ENCODE measurements at places on chromosomes 1 and 21.

GRCh38 chr21:45550522-45551210 lies 8.4 kb upstream of the SLC19A1 start:
- DNase-seq: no peak

GRCh38 chr1:175405766-175406165 lies 213.2 kb upstream of the KIAA0040 start:
- DNase-seq: no peak

DNA sequence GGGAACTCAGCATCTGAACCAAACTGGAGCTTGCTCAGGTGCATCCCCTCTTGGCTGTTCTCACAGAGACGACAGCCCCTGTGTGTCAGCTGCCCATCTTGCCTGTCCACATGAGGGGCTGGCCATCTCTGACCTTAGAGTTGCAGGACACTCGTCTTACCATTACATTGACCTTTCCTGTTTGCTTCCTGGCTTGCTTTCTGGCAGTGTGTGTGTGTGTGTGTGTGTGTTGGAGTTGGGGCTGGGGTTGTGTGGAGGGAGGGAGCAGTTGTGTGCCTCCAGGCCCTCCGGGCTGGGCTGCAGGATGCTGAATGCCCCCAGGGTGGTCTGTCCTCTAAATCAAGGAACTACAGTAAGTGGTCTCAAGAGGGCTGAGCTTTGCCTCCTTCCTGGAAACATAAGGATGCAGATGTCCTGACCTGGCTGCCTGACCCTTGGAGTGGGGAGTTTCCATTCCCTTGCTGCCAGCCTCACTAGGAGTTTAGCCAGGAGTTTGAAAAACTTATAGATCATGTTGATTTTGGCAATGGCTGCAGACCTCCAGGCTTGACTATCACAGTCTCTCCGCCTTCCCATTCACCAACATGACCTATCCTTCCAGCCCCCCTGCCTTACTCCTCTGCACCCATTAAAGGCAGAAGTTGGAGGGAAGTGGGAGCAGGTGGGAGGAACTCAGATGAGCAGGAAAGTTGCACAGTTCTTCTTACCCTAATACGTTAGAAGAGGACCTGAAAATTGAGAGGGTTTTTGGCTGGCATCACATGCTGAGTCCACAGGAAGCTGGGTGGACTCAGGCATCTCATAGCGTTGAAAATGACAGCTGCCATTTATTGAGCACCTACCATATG lies 19.0 kb downstream of the RASSF5 start:
- DNase-seq: no peak

DNA sequence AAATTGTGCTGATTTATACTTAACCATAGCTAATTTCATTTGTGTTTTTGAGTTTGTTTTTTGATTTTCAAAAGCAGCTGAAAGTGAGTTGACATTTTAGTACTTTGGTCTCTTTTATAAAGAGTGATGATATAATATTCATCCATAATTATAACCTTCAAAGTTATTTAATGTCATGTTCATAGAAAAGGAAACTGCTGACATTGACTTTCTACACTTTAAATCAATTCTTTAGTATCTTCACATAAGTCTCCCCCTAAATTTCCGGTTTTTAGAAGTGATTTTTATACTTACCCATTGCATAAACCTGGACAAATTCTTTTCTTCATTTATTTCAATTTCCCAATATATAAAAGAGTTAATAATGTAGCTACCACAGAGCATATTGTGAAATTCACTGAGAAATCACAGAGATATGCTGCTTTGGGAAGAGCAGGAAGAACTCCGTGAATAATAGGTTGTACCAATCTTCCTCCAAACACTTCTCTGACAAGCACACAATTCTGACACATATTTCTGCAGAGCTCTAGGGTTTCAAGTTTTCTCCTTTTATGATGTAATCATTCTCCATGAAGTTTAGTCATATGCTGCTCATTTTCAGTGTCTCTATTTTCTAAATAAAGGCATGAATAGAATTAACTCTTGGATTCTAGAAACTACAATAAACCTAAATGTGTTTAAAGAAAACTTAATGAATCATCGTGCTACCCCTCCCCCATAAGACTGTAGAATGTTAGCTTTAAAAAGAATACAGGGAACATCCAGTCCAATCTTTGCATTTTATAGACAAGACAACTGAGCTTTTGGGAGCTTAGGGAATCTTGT lies 25.6 kb upstream of the CDC42BPA start:
- no peak for DNase-seq

DNA sequence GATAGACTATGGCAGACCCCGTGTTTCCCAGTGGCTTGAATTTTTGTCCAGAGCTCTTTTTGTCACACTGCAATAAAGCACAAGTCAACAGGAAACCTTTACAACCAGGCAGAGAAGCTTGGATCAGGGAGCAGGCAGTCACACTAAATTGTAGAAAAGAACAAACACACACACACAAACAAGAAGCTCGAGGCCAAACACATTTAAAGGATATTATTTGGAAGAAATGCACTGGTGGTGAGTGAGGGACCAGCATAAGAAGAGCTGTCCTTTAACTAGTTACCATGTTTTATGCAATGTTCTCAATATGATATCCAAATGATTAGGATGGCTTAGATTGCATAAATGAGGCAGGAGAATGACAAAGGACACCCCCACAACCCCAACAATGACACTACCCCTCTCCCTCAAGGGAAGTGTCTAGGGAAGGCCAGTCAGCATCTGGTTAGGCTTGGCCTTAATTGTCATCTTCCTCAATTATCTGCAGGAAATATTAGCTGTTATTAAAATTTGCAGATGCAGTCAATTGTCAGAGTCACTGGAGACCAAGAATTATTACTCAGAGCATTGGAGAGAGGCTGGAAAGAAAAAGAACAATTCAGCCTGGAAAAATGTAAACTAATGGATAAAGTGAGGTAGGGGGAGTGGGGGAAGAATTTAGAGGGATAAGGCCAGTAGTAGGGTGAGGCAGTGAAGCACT lies 35.3 kb downstream of the DDR2 start:
- no peak for DNase-seq

DNA sequence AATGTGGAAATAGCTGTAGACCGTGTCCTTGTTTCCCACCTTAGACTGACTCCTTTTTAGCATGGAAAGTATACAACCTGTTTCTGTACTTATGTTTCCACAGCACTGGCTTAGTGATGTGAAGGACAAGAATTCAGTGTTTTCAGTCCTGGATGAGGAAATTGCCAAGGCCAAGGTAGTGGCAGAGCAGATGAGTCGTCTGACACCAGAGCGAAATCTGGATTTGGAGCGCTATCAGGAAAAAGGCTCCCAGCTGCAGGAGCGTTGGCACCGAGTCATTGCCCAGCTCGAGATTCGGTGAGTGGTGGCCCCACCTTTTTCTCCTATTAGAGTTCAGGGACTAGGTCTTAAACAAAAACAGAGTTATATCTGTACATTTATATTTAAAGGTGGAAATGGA lies 112.6 kb downstream of the MACF1 start:
- no peak for DNase-seq

GRCh38 chr1:95042286-95042685 lies 30.5 kb downstream of the ALG14 start:
- no peak for DNase-seq

- no peak for DNase-seq
These were observed 31.1 kb downstream of the ROR1 start for GRCh38 chr1:63804829-63805484.

DNA sequence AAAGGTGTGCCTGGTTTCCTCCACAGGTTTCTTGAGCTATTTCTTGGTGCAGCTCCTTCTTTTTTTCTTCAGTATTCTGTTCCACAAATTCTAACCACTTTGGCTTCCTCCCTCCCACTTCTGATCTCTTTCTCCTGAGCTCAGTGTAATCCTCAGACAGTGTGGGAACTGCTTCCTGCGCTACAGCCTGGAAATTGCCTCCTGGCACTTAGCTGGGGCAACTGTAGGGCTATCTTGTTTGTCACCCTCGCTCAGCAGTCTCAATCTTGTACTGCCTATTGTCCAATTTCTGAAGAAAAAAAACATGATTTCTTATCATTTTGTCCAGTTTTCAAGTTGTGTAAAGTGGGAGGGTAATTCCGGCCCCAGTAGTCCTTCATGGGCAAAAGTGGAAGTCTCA lies 24.0 kb upstream of the GALNT2 start:
- DNase-seq: no peak

GRCh38 chr21:30234643-30235042 lies 18.7 kb upstream of the CLDN8 start:
- DNase-seq: no peak

GRCh38 chr1:98188774-98189173 lies 267.9 kb upstream of the DPYD start:
- no peak for DNase-seq

DNA sequence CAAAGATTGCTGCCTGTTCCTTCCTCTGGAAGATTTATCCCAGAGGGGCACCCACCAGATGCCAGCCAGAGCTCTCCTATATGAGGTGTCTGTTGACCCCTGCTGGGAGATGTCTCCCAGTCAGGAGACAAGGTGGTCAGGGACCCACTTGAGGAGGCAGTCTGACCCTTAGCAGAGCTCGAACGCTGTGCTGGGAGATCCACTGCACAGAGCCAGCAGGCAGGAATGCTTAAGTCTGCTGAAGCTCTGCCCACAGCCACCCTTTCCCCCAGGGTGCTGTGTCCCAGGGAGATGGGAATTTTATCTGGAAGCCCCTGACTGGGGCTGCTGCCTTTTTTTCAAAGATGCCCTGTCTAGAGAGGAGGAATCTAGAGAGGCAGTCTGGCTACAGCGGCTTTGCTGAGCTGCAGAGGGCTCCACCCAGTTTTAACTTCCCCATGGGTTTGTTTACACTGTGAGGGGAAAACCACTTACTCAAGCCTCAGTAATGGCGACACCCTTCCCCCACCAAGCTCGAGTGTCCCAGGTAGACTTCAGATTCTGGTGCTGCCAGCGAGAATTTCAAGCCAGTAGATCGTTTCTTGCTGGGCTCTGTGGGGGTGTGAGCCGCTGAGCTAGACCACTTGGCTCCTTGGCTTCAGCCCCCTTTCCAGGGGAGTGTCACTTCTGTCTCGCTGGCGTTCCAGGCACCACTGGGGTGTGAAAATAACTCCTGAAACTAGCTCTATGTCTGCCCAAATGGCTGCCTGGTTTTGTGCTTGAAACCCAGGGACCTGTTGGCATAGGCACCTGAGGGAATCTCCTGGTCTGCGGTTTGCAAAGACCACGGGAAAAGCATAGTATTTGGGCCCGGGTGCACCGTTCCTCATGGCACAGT lies 51.1 kb upstream of the PDC start:
- no peak for DNase-seq

- no peak for DNase-seq
These were observed 83.4 kb downstream of the FOXD2 start for GRCh38 chr1:47521034-47521881.

- DNase-seq: no peak
These were observed 31.7 kb upstream of the WNT4 start for GRCh38 chr1:22174446-22175220.

DNA sequence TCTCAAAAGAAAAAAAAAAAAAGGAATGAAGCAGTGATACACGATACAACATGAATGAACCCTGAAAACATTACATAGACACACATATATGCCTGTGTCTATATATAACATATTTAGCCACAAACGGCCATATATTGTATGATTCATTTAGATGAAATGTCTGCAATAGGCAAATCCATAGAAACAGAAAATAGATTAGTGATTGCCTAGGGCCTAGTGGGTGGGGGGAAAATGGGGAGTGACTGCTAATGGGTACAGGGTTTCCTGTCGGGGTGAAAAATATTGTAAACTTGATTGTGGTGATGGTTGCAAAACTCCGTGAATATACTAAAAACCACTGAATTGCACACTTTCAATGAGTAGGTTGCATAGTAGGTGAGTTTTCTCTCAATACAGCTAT lies 6.0 kb upstream of the H6PD start:
- no peak for DNase-seq

DNA sequence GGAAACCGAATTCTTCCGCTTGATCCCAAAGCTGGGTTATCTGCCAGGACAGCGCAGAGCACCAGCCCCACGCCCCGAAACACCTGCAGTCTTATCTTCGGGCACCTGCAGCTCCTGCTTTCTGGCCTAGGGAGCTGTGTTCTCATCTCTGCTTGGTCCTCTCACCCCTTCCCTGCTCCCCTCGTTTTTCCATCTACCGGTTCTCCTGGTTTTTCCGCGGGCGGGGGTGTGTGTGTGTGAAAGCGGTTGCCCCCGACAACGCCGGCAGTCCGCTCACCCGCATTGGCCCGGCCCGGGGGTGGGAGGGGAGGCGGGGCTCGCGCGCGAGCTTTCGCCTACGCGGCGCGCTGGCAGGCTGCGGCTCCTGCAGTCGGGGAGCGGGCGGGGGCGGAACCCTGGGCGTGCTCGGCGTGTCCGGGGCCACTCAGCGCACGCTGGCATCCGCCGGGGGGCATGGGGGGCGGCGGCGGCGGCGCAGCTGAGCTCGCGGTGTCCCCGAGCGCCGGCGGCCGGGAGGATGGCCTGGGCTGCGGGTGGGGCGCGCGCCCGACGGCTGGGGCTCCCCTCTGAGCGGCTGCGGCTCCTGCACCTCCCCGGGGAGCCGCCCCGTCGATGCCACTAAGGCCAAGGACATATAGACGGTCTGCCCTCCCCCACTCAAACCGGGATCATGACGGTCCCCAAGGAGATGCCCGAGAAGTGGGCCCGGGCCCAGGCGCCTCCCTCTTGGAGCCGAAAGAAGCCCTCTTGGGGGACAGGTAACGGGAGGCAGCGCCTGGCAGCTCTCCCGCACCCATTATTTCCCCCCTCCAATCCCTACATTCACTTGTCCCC lies 3.2 kb downstream of the ATP8B2 start:
- no peak for DNase-seq

DNA sequence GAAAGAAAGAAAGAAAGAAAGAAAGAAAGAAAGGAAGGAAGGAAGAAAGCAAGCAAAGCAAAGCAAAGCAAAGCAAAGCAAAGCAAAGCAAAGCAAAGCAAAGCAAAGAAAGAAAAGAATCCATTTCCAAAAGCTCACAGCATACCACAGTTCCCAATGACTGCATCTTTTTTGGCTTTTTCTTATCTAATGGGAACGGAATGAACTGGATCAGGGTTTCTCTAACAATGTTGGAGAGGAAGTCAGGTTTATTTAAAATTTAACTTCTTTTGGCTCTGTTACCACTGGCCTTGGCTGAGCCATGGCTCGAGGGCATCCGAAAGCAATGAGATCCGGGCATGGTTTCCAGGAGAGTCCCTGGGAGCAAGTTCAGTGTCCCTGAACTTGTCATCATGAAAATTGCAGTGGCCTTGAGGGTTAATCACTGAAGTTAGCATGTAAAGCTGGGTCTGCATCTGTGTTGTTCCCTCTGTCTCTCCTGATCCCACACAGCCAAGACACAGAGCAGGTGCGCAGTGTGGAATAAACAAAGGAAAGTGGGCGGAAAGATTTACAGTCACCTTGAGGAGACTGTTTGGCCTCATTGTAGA lies 34.6 kb upstream of the CTPS1 start:
- no peak for DNase-seq

DNA sequence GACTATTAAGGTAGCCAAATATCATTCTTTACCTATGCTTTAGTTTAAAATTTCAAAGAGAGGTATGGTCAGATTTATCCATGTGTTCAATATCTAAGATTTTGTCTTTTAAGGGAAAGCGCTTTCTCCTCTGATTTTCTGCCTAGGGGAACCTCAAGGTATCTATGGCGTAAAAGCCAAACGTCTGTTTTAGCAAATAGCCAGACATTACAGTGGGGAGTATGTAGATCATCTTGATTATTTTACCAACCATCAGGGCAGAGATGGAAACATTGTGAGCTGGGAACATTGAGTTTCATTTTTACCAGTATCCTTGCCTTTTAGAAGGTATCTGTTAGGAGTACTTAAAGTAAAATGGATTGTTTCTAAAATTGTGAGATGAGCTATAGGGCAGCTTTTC lies 71.0 kb downstream of the LEPR start:
- DNase-seq: no peak

Data from NCI-H524 treated with DMSO at 0.1 percent for 48 hours (cell line).